ENCODE measurements at places on chromosomes 7 and 10. TPM values are rescaled to one million over a fixed set of nuclear protein-coding genes. Genes with fewer than 3 reads are reported as not detected.

DNA sequence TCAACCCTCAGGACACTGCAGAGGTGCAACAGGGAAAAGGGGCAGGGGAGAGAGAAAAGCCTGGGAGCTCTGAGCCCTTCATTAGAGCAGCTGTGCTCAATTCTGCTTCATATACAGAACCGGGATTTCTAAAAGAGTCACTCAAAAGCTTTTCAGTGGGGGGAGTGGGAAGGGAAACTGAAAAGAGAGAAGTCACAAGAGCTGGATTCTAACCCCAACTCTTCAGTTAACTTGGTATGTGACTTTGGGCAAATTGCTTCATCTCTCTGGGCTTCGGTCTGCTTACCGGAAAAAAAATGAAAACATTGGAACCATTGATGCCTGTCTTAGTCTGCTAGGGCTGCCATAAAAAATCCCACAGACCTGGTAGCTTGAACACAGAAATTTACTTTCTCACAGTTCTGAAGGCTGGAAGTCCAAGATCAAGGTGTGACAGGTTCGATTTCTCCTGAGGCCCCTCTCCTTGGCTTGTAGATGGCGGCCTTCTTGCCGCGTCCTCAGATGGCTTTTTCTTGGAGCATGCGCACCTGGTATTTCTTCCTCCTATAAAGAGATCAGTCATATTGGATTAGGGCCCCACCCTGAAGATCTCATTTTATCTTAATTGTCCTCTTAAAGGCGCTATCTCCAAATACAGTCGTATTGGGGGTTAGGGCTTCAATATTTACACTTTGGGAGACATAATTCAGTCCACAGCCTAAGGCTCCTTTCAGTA, 118.3 kb upstream of the KMT2E start:
- no peak for DNase-seq

DNA sequence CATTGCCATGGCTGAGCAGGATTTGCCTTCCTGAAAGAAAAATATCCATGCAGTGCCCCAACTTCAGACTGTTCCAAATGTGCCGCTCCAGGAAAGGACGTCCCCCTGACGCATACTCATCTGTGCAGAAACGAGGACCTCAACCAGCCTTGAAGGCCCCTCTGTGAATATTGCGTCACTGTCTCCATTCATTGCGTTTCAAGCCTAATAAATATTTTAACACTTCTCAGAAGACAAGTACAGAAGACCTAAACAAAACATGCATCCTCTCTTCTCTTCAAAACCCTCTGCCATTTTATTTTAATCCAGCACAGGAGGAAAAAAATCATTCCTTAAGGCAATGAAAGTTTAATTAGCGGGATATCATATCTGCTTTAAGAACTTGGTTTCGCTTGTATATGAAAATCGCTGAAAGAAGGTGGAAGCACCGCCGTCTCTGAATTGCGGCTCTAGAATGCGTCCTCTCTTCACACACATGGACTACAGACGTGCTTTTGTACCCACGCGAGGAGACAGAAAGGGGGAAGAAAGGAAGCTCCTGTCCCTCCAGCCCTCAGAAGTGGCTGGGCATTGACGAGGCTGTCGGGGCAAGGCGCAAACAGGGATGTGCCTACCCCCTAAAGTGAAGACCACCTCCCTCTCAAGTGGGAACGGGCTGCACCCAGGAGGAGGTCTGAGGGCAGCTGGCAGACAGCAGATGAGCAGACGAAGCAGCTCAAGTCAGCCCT, 36.8 kb downstream of the RGS10 start:
- DNase-seq = no peak

DNA sequence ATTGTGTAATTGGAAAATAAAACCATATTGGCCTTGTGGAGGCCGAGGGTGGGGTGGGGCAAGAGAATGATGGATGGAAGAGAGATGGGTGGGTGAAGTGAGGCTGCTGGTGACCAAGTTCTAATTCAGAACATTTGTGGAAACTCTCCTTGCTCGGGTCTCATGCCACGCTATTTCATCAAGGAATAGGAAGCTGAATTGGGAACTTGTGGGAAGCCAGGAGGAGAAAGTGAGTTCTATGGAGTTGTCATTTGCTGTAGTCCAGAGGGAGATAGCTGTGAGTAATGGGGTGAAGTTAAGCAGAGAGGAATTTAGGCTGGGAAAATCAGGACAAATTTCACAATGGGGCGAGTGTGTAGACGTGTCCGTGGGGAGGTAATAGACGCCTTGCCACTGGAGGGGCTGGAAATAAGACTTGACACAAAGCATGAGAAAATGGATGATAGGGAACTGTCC, 339.2 kb downstream of the LRMDA start:
- DNase-seq = no peak

DNA sequence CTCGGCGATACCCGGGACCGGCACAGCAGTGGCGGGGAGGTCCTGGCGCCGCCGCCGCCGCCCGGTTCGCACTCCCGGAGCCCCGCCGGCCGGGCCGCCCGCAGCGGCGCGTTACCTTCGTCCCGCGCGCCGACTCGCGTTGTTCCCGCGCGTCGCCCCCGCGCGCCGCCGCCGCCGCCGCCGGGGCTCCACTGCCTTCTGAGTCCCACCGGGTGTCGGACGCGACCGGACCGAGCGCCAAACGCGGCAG, at the start of gene EZH2:
Gene EZH2 (minus strand): TSS at position 243 of the 250 bp plus-strand sequence. CDS start 36,993 bp downstream, outside the sequence.
- no peak for DNase-seq

DNA sequence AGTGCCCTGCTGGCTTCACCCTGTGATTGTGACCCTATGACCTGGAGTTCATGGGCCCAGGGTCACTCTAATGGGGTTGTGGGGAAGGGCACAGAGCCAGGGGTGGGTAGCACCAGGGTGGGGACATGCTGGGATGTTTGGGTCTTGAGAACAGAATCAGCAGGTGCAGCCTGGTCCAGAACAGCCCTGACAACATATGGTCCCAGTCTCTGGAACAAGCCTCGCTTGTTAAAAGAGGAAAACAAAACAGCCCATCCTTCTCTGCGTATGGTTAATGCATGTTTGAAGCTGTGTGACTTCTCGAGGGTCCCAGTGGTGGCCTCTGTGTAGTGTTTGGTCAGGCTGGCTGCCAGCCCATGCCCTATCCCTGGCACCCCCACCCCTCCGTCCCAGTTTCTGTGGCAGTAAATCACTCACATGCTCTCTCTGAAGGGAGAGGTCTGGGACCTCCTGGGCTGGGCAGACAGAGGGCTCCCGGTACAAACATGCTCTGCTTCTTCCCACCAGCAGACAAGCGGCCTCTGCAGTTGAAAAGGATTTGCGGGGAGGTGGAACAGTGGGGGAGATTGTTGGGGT, 79.4 kb downstream of the FAM241B start:
- no peak for DNase-seq

The IDI2 gene
- polyA plus RNA-seq = not detected

DNA sequence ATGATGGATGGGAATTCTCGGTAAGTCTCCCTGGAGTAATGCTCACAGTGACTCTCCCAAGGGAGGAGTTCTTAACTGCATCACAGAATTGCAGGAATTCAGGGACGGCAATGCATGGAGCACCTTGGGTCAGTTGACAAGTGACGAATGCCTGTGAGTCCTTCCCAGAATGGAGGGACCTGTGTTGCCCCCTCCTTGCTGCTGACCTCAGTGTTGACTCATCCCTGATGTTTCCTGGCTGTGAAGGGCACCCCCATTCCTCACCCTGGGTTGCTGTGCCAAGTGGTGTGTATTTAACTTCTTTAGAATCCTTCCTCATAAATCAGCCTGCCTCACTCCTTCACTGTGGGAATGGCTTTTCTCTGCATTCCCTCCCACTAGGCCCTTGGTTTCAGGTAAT, 98.9 kb downstream of the LRMDA start:
- DNase-seq = no peak

The SPDYE9 gene
- not detected for polyA plus RNA-seq

DNA sequence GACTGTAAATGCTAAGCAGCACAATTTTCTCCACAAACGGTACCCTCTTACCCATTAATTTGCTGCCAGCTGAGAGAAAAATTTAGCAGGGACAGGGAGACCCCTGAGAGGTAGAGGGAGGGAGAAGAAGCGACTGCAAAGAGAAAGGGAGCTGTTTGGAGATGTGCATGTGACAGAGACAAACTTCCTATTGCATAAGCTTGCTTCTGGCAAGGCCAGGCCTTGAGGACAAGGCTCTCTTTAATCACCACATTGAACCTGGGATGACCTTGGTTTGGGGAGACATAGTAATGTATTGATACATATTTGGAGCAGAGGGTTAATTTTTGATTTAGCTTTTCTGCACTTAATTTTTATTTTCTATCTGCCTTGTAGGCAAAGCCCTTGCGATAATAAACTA, 31.1 kb upstream of the HIBADH start:
- DNase-seq = no peak

GRCh38 chr7:80240265-80241025, 105.8 kb downstream of the GNAI1 start:
- DNase-seq = no peak

DNA sequence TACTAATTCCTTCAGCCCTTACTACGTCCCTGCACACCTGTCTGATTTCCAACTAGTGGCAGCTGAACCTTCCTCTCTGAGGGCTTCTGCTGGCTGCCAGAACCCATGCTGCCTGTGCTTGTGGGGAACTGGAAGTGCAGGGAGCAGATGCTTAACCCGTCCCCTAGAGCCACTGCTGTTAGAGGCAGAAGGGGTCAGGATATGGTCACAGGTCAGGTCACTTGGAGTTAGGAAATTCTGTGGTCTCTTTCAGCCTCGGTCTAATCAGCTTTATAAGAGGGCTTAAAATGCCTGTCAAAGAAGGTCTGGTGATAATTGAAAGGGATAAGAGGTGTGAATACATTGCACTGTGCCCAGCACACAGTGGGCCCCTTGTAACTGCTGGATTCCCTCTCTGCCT, 82.0 kb downstream of the PLPP4 start:
- DNase-seq = no peak

GRCh38 chr10:118307859-118308258, 34.3 kb downstream of the FAM204A start:
- no peak for DNase-seq

GRCh38 chr7:2670720-2671391, 17.1 kb upstream of the AMZ1 start:
- peak; percentile 94 for DNase-seq

The OR2A5 gene
- not detected for polyA plus RNA-seq

DNA sequence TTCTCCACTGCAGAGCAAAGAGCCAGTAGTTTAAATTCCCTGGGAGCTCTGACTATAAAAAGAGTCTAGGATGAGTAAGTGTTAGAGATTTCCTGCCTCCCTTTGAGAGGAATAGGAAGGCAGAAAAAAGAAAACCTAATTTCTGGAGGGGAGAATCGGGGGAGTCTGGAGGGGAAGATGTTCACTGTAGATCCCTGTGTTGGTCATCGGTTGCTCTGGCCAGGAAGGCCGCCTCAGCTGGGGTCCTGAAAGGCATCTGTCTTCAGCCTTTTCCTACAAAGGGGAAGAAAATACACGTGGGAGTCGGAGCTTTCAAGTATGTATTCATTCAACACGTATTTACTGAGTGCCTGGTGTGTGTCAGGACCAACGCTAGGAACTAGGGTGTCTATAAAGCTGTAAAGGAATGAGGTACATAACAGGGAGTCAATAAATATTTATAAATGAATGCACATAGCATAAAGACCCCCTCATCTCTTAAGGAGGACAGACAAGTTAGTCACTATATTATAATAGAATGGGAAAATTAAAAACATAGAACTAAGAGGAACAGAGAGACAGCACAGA, 101.1 kb downstream of the ICA1 start:
- no peak for DNase-seq

GRCh38 chr10:33698033-33698432, 363.6 kb upstream of the NRP1 start:
- no peak for DNase-seq

The PITX3 gene
- 0.22 TPM for polyA plus RNA-seq

- DNase-seq = no peak
These were observed 121.9 kb downstream of the SMURF1 start for GRCh38 chr7:99021941-99022560.
